ENCODE measurements at places on chromosomes 5 and 9.

DNA sequence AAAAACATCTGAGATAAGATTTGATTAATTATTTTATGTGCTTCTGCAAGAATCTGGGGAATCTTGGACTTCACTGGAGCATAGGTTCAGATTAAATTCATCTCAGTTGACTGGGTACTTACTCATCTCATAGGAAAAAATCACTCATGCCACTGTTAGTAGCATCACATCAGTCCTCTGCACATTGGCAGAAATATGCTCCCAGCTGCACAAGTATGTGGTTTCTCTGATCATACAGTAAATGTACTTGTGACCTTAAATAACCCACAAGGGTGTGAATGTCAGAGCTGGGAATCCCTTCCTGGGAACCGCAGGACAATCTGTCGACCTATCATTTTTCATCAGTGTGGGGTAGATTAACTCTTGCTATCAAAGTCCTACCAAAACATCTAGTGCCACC lies 203.7 kb upstream of the SLC24A2 start:
- DNase-seq = no peak
- no peaks in the 10 kb centered on the region for H3K27me3 ChIP-seq

DNA sequence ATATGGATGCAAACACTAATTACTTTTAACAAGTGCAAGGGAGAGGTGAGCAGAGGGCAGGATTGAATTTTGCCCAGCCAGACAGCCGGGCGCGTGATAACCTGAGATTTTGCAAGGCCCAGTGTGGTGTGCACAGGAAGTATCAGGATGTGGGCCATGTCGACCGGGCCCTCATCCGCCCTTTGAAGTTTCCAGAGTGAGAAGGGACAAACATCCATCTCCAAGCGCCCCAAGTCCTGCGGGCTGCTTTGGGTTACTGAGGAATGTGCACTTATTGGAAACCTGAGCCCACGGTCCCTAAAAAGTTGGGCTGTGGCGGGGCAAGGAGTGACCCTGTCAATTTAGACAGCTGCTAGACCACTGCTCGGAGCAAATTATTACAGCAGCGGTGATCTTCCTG lies 272.2 kb upstream of the IRX2 start:
- no peaks in the 10 kb centered on the region for H3K36me3 ChIP-seq
- H3K27ac ChIP-seq = no peak overlapping the region
- DNase-seq = no peak
- no peak overlapping the region for H3K4me3 ChIP-seq
- H3K4me1 ChIP-seq = no peaks in the 10 kb centered on the region
- H3K27me3 ChIP-seq = no peaks in the 10 kb centered on the region

- no peak overlapping the region for H3K4me3 ChIP-seq
- DNase-seq = no peak
- H3K36me3 ChIP-seq = no peaks in the 10 kb centered on the region
- no peaks in the 10 kb centered on the region for H3K27me3 ChIP-seq
- no peak overlapping the region for H3K27ac ChIP-seq
These were observed 13.9 kb downstream of the TLR4 start for GRCh38 chr9:117718085-117718484.

- H3K4me3 ChIP-seq = no peak overlapping the region
- peaks cover 12% of the 10 kb centered on the region for H3K4me1 ChIP-seq
- DNase-seq = peak; percentile 65
- no peaks in the 10 kb centered on the region for H3K36me3 ChIP-seq
- H3K27ac ChIP-seq = no peak overlapping the region
- H3K27me3 ChIP-seq = no peaks in the 10 kb centered on the region
These were observed 103.3 kb downstream of the FBXL17 start for GRCh38 chr5:108278285-108279240.

- H3K27me3 ChIP-seq = no peaks in the 10 kb centered on the region
- no peak for DNase-seq
- H3K4me3 ChIP-seq = no peak overlapping the region
- H3K27ac ChIP-seq = peak overlapping the region; percentile 87
These were observed 105.3 kb downstream of the THBS4 start for GRCh38 chr5:80140496-80140895.

GRCh38 chr5:135007749-135008363 lies 26.2 kb downstream of the PITX1 start:
- no peak for DNase-seq
- H3K27ac ChIP-seq = no peak overlapping the region
- H3K36me3 ChIP-seq = no peaks in the 10 kb centered on the region
- H3K27me3 ChIP-seq = no peaks in the 10 kb centered on the region

All from sigmoid colon (tissue), 7 donors.